ENCODE measurements at places on chromosomes 2 and 18. TPM values are rescaled to one million over a fixed set of nuclear protein-coding genes. Genes with fewer than 3 reads are reported as not detected.

The MARCO gene
- 20.0 TPM for total RNA-seq

The RNU2-63P gene
- total RNA-seq, result not detected

The ANKRD29 gene
- total RNA-seq, result 6.8 TPM

The ERBB4 gene
- 22.4 TPM for total RNA-seq

The GCKR gene
- 0.19 TPM for total RNA-seq

The STAT4 gene
- total RNA-seq, result 2.7 TPM

The ASPRV1 gene
- 0.59 TPM for total RNA-seq

All from heart right ventricle (tissue), 16 donors.